Heart left ventricle (tissue), 16 donors: ENCODE measurements at places on chromosomes 11 and 22. TPM values are rescaled to one million over a fixed set of nuclear protein-coding genes. Genes with fewer than 3 reads are reported as not detected.

DNA sequence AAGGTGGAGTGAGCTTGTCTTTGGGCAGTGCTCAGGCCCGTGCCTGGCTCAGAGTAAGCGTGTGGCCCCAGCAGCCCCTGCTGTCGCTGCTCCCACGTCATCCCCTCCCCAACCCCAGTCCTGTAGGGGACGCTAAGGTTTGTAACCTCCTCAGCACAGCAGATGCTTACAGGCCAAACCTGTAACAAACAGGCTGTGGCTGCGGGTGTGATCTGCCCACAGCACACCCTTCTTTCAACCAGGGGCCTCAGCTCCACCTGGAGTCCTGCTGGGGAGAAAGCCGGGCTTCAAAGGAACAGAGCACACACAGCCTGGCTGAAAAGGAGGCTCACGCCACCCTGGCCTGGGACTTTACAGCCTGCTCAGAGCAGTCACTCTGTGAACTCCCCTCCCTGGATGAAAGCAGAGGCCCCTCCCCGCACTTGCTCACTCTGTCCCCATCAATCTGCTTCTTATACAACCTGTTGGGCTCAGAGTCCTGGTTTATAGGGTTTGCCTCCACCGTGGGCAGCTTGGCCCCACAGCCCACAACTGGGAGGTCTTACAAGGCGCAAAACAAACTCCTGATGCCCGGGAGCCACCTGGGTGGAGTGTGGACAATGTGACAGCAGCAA is 54.3 kb downstream of the SCUBE1 start:
- DNase-seq = no peak

DNA sequence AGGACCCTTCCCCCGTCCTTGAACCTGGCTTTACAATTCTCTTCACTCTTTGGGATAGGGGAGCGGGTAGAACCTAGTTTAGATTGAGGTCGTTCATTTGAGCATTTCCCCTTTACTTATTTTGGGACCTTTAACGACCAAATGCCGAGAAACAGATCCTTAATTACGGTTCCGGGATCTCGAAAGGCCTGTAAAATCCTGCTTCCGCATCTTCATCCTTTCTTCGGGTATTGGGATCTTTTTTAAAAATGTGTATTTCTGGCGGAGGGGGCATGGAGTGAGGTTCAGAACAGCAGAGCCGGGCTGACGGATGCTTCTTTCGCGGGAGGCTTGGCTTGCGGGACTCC is 395 bp upstream of the HIPK3 start:
- DNase-seq = no peak

DNA sequence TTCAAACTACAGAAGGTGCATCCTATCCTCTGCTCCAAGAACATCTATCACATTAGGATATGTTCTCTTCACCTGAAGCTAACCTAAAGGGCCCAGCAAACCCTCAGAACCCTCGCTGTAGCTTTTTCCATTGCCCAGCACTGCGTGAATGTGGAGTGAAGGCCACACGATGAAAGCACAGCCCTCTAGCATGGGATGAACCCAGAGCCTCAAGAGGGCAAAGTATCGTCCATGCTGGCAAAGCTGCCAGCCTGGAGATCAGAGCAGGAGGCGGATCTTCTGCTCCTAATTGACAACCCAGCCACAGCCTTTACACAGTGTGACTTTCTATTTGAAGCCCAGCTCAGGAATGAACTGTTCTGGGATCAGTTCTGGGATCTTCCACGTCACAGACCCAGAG is 65.1 kb upstream of the USP47 start:
- DNase-seq = no peak

GRCh38 chr11:114273071-114273470 is 23.1 kb upstream of the NNMT start:
- DNase-seq = no peak

- DNase-seq = no peak
These were observed 39.1 kb upstream of the GLYAT start for GRCh38 chr11:58770627-58771457.

DNA sequence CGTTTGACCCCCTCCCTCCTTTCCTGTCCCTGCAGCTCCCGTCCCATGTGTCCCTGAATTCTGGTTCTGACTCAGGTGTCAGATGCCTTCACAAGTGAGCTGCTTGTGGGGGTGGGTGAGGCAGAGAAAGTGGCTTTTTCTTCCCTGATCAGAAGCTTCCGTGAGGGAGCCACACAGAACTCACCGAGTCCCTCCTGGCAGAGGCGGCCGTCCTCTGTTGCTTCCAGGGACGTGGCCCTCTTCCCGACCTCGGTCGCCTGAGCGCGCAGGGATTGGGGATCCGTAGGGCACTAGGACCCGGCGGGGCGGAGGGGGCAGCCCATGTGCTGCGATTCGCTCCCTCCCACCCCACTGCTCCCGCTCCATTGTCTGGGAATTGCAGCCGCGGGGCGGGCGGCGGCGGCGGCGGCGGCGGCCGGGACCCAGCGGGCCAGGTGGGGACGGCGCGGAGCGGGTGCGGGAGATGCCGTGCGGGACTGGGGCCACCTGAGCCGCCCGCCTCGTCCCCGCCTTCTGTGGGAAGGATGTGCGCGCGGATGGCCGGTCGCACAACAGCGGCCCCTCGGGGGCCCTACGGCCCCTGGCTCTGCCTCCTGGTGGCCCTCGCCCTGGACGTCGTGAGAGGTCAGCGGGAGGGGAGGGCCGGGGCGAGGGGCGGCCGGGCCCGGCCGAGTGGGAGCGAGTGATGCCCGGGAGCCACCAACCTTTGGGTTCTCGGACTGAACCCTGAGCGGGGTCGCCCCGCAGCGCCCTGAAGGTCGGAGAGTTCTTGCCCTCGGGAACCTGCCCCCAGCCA is at the start of gene TMEM132A:
Gene TMEM132A (plus strand): TSS at position 351 of the 796 bp plus-strand sequence. CDS start 174 bp downstream, at position 525.
- peak; percentile 74 for DNase-seq

- no peak for DNase-seq
These were observed 5.9 kb downstream of the CCDC90B start for GRCh38 chr11:83280256-83280655.

DNA sequence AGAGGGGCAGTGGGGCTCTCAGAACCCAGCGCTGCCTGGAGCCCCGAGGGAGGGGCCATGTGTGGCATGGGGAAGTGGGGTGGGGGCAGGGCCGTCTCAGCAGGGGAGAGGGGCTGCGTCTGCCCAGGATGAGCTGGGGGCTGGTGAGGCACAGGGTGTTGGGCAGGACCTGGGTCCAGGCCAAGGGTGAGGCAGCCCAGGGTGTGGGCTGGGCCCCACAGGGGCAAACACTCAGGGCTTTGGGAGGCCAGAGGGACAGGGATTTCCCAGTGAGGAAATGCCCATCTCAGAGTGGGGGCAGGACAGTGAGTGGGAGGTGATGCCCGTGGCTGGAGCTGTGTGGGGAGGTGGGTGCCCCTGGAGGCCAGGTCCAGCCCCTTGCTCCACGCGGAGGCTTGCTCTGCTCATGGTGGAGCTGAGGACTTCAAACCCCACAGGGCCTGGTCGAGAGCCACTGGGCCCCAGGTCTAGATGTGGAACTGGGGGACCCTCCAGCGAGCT is 5.4 kb downstream of the PLXNB2 start:
- peak; percentile 48 for DNase-seq

DNA sequence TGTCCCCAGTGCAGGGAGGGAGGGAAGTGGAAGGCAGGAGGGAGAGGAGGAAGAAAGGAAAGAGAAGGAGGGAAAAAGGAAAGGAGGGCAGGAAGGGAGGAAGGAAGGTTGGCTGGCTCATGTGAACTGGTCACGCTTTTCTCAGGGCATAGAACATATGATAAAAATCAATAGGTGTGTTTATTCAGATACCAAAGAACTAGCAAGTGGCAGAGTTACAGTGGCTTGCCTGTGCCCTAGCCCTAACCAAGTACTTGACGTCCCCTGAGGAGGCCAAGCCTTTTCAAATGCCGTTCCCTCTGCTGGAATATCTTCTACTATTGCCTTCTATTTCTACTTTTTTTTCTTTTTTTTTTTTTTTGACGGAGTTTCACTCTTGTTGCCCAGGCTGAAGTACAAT is 33.5 kb downstream of the CHRDL2 start:
- DNase-seq = no peak

DNA sequence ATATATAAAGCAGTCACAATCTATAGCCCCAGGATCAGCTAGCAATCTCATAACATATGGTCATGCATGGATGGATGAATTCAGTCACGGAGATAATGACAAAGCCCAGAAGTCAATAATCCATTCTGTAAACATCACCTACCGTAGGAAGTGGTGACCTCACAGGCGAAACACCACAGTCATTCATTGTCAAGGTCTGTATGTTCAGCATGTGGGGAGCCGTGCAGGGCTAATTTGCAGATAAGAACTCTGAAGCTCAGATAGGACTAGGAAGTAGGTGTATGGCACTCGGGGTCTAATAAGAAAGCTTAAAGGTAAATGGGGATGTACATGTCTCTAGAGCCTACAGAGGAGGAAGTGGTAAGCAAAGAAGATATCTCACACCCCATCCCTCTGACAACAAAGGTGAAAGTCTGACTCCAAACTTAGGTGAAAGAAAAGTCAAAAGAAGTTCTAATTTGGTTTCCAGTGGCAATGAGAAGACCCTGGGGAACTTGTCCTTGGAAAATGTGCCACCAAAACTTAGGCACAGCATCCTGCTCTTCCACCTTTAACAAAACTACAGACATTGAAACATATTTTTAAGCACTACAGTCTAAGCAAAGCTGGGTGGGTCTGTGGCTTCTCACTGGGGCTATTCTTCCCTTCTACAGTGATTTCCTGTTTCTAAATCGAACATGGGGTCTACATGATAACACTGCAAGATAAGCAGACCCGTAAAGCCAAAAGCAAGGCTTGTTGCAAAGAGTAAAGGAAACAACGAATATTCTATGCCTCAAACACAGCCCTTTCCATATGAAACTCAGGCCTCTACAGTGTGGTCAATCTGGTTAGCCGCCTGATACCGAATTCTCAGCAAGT is 5.2 kb downstream of the CRTAM start:
- DNase-seq = no peak

DNA sequence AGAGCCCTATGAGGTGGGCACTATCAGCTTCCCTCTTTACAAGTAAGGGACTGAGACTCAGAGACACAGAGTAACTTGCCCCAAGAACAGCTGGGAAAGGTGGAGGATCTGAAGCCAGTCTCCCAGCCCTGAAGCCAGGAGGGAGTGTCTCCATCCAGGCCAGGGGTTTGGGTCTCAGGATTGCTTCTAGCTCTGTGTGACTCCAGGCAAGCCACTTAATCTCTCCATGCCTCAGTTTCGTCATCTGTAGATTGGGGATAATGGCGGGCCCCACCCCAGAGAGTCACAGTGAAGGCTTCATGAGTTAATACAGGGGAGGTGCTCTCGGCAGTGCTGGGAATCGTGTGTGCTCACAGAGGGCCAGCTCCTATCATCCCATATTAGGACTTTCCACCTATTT is 10.5 kb downstream of the MAP4K2 start:
- no peak for DNase-seq

GRCh38 chr11:93248602-93249001 is 50.8 kb upstream of the SLC36A4 start:
- DNase-seq = no peak

DNA sequence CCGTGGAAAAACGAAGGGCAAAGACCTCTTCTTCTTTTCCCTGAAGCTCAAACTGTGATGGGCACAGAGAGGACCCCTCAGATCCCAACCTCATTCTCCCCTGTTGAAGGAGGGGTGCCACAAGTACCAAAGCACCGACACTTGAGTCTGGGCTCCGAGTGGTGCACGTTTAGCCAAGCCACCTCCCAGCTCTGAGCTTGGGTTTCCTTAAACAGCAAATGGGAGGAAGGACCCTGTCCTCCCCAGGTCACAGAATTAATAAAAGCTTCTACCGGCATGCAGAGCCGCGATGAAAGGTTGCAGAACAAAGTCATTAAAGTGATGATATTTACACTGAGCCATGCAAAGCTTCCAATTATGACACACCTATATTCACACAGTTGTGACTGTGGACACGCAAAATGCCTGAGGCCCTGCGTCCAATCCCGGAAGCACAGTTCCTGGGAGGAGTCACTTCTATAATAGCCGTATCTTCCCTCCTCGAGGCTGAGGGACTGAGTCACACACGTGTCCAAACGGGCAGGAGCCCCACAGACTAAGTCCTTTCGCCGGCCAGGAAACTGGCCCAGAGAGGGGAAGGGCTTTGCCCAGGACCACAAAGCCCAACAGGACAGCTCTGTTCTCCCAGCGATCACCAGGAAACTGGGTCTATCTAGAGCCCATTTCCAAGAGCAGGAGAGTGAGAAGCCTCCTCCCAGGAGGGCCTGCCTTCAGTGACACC is 922 bp upstream of the CSNK1E start:
- peak; percentile 79 for DNase-seq

DNA sequence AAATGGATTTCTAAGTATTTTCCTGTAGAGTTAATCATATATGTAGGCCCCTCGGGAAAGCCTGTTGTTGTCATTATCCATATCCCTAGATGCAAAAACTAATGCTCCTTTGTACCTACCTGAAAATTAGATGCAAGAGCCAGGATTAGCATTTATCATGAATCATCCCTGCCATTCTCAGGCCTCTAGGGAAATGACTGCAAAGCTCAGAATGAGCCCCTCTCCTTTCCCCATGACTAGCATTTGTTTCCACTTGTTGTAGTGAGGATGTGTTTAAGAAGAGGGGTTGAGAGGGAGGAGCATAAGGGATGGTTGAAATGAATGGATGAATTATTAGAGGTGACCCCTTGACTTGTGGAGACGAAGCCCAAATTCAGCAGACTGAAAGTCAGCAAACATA is 537.9 kb downstream of the NTM start:
- DNase-seq = no peak

- no peak for DNase-seq
These were observed 14.9 kb upstream of the PVALB start for GRCh38 chr22:36831717-36832116.

The C22orf31 gene
- not detected for total RNA-seq

The CRYBB2 gene
- total RNA-seq = not detected

The NLRP14 gene
- not detected for total RNA-seq

The CCDC116 gene
- not detected for total RNA-seq

The GAL gene
- 1.0 TPM for total RNA-seq

The DUSP8 gene
- 9.8 TPM for total RNA-seq
